ENCODE measurements at places on chromosomes 7 and 10. TPM values are rescaled to one million over a fixed set of nuclear protein-coding genes. Genes with fewer than 3 reads are reported as not detected.

Gene GPAM
- total RNA-seq: 5.2 TPM

Gene GFRA1
- 0.68 TPM for total RNA-seq

Gene SLC16A9
- total RNA-seq: 0.37 TPM

Gene ANKRD26
- total RNA-seq: 9.6 TPM

Gene PNLIPRP1
- total RNA-seq: not detected

Gene UNCX
- not detected for total RNA-seq

Gene ASB4
- not detected for total RNA-seq

Gene METTL2B
- total RNA-seq: 23.5 TPM

Gene TBL2
- total RNA-seq: 58.4 TPM

Gene ORC5
- 12.4 TPM for total RNA-seq

Gene OAT
- 146 TPM for total RNA-seq

Gene GPR141
- total RNA-seq: not detected

Gene INMT
- total RNA-seq: 220 TPM
